ENCODE measurements at places on chromosomes 6 and 20.
A peak's percentile ranks its signal among the peaks of the same experiment; 100 is the strongest.

DNA sequence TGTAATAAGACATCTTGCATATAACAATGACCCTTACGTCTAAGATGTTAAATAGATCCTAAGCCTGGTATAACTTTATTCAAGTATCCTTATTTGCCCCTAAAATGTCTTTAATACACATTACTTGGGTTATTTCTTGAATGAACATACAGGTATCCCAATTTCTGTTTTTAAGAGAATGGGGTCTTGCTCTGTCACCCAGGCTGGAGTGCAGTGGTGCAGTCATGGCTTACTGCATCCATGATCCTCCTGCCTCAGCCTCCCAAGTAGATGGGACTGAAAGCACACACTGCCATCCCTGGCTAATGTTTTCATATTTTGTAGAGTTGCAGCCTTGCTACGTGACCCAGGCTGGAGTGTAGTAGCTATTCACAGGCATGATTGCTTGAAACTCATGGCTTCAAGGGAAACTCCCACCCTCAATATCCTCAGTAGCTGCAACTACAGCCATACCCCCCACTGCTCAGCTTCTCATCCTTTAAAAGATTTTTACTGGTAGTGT lies 10.4 kb upstream of the ZNFX1 start:
- DNase-seq, result no peak

DNA sequence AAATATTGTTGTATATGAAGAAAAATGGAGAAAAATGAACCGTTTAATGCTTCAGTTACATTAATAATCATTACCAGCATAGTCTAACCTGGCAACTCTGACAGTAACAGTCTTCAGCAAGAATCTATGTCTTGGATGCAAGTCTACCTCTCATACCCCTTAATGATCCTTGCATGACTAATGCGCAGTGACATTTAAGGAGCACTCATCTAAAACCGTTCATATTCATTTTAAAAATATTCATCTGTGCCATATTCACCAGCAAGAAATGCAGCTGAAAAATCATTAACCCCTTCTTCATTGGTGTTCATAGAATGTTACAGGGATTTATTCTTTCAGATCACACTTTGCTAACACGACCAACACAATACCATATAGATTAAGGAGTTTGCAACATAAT lies 227.2 kb upstream of the ASCC3 start:
- DNase-seq, result no peak

DNA sequence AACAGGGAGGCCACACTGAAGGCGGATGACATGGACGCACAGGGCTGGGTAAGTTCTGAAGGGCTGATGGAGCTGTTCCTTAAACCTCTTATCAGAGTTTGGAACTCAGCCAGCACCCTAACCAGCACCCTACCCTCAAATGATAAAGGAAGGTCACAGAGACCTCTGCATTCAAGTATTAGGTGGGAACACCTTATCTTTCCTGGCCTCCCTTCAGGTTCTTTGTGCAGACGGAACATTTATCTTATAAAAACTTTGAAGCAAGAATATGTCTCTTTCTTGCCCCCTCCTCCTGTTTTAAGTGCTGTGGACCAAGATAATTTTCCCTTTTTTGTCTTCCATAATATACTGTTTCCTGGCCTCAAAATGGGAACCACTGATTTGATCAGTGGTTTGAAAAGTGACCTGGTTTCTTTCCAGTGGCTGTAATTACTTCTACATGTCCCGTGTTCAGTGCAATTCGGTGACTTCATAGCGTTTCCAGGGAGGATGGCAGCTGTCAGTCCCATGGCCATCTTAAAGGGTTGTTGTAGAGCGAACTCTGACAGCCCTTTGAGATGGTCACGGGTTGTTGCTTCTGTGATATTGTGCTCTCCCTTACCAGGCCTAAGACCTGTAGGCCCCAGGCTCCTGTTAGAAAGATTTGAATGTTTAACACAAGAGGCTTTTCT lies 213.2 kb upstream of the MYLIP start:
- DNase-seq, result no peak

DNA sequence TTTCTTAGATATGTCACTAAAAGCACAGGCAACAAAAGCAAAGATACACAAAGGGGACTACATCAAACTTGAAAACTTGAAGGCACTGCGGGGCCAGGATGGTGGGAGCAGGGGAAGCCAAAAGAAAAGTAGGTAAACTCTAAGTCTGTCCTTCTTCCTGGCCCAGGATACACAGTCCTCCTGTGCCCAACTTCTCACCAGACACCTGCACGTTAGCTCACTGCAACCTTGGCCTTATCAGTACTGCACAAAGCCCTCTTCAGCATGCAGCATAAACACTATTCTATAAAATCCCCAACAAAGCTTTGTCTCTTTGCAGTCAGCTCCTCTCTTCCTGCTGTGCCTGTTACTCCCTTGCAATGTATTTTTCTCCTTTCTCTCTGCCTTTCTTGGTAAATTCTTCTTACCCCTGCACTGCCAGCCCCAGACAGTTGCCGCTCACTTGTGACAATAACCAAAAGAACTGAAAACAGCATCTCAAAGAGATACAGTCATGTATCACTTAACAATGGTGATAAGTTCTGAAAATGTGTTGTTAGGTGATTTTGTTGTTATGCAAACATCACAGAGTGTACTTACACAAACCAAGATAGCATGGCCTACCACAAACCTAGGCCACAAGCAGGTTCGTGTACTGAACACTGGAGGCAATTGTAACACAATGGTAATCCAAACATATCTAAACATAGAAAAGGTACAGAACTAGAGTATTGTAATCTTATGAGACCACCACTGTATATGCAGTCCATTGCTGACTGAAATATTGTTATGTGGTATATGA lies 51.2 kb downstream of the NINL start:
- DNase-seq, result no peak

GRCh38 chr20:4667371-4667773 lies 54.3 kb upstream of the PRND start:
- no peak for DNase-seq

- no peak for DNase-seq
Observed at GRCh38 chr20:44183282-44183681, 3.7 kb downstream of the JPH2 start.

- DNase-seq, result no peak
Observed at GRCh38 chr20:6636209-6637159, 131.0 kb upstream of the BMP2 start.

- no peak for DNase-seq
Observed at GRCh38 chr6:39407446-39407993, 85.0 kb upstream of the KCNK16 start.

DNA sequence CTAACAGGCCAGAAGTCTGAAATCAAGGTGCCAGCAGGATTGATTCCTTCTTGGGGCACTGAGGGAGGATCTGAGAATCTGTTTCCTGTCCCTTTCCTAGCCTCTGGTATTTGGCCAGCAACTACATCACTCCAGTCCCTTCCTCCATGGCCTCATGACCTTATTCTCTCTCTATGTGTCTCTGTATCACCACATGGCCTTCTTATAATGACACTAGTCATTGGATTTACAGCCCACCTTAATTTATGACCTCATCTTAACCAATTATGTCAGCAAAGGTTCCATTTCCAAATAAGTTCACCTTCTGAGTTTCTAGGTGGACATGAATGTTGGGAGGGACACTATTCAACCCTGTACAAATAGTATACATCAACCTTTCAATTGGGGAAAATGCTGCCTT lies 29.3 kb downstream of the SCML4 start:
- DNase-seq, result no peak

DNA sequence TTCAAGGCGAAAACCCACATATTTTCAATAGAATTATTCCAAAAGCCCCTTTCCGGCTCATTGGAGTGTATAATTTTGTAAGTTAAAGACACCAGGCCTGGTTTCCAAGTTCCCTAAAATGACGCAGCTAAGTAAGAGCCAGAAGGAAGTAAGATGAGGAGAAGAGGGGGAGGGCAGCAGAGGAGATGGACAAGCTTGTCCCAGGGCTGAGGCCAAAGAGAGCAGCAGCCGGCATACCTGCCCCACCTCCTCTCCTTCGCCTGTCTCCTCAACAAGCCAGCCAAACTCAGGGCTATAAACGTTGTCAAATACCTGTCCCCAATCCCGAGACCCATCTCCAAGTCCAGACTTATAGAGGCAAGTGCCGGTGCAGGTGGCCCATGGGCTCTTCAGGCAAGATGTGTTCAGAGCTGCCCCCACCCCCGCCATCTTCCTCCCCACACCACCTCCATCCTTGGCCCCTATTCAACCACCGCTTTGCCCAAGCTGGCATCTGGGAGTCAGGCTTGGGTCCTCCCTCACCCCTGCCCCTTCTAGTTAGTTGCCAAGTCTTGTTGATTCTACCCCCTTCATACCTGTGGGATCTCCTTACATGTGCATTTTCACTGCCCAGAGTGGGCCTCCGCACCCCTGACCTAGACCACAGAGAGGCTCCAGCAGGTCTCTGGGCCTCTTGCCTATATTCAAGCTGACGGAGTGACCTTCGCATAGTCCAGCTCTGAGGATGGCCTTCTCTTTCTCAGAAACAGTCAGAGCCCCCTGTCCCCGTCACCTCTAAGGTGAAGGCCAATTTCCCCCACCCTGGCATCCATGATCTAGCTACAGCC lies 75.7 kb upstream of the SIRPA start:
- DNase-seq, result no peak

DNA sequence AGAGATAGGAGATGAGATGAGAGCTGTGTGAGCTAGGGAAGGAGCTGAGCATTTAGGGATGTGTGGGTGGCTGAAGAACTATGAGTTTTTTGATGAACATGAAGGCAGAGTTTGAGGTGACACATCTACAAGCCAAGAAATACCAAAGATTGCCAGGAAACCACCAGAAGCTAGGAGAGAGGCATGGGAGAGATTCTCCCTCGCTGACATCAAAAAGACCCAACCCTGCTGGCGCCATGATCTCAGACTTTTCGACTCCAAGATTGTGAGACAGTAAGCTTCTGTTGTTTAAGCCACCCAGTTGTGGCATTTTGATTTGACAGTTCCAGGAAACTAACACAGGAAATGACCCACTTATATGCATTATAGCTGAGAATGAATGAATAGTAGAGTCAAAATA lies 790.9 kb downstream of the TFAP2A start:
- DNase-seq, result no peak

DNA sequence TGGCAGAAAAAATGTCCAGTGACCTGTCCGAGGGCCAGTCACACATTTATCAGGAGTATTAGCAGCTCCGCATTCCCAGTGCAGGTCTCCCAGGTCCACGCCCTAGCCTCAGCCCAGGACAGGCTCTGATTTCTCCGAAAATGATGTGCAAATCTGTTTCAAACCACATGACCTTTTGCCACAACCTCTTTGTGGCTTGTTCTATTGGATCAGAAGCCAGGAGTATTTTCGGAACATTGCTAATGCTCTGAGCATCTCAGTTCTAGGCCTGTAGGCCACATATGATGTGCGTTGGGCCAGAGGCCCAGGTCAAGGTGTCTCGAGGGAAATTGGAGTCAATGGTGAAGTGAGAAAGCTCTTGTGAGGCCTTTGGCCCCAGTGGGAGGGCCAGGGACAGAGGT lies 40.4 kb downstream of the SNX5 start:
- DNase-seq, result no peak

DNA sequence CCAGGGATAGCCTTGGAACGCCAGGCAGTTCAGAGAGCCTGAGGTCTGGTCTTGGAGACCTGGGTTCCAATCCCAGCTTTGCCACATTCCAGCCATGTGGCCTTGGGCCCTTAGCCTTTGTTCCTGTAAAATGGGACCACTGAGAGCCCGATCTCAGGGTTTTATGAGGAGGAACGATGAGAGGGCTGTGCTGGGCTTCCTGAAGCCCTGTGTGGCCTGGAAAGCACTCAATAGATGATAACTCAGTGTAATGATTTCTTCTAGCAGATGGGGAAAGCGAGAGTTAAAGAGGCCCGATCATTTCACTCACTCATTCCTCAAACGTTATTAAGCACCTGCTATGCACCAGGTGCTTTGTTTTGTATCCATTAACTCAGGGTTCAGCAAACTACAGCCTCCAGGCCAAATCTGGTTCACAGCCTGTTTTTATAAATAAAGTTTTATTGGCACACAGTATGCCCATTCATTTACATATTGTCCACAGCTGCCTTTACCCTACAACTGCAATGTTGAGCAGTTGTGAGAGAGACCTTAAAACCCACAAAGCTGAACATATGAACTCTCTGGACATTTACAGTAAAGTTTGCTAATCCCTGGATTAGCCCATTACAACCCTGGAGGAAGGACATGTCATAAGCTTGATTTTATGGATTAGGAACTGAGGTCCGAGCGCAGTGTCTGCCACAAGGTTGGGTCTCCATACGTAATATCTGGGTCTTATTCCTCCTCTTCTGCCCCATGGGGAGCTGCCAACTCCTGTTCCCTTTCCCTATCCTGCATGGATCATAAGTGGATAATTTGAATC lies 90.4 kb downstream of the CEBPB start:
- no peak for DNase-seq

GRCh38 chr6:20266851-20267608 lies 54.8 kb upstream of the MBOAT1 start:
- no peak for DNase-seq

DNA sequence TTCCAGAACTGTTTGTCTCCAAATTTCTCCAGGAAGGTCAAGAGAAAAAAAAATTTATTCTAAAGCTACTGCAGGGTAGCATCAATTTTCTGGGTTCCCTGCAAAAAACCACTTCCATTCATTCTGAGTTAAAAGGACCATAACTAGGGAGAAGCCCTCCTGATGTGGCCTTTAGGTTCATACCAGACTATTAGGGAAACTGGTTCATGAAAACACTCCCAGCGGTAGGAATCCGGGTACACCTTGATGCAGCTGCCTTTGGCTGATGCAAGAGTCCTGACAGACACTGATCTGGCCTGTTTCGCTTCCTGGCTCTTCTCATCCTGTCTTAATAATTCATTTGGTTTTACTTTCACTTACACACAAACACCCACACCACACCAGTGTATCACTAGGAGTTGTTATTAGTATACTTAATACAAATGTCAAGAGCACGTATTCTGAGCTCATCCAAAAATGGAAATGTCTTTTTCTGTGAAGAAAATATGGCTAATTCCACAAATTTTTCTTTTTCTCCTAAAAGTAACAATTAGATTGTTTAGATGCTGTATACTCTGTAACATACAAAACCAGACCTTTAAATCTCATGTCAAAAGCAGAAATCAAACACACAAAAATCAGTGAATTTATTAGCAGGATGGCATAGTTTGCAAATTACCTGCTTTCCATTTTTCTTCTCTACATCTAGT lies 38.4 kb upstream of the ARHGAP18 start:
- DNase-seq, result peak; percentile 61

- peak; percentile 52 for DNase-seq
Observed at GRCh38 chr20:49482621-49483017, at the start of gene KCNB1. KCNB1 (minus strand) TSS chr20:49482668; CDS start chr20:49482480, 188 bp downstream.

DNA sequence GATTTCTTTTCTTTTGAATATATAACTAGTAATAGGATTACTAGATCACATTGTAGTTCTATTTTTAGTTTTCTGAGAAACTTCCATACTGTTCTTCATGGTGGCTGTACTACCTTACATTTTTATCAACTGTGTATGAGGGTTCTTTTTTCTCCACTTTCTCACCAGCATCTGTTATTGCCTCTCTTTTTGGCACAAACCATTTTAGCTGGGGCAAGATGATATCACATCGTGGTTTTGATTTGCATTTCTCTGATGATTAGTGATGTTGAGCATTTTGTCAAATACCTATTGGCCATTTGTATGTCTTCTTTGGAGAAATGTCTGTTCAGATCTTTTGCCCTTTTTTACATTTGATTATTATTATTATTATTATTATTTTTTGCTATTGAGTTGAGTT lies 86.1 kb upstream of the TCF21 start:
- DNase-seq, result no peak

All from activated T-cell treated with anti-CD3 and anti-CD28 coated beads, Interleukin-2, amount 50 U/mL, for 24 hours (primary cell).